ENCODE measurements at places on chromosomes 6 and 20. TPM values are rescaled to one million over a fixed set of nuclear protein-coding genes. Genes with fewer than 3 reads are reported as not detected.

GPSM3 gene
- 313 TPM for total RNA-seq

PRDM1 gene
- total RNA-seq, result 34.0 TPM

GRM4 gene
- 0.09 TPM for total RNA-seq

STMND1 gene
- total RNA-seq, result not detected

OPRM1 gene
- total RNA-seq, result not detected

ELOVL2 gene
- total RNA-seq, result not detected

TP53TG5 gene
- not detected for total RNA-seq

DNA sequence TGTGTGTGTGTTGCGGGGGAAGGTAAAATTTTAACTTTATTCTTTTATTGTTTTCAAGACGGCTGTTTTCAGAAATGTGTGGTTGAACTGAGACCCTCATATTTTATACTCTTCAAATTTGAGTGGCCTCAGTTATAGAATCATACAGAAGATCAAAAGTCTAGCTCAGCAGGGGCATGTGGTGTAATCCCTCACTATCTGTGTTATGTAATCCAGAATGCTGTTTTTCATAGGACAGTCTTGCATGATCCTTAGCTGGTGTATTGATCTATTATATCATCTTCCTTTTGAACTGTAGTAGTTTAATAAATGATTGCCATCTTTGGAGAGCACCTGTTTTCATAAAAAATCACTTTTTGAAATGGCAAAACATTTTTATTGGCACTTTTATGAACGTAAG lies 1.4 kb downstream of the PLCB4 start:
- no peak for DNase-seq

DNA sequence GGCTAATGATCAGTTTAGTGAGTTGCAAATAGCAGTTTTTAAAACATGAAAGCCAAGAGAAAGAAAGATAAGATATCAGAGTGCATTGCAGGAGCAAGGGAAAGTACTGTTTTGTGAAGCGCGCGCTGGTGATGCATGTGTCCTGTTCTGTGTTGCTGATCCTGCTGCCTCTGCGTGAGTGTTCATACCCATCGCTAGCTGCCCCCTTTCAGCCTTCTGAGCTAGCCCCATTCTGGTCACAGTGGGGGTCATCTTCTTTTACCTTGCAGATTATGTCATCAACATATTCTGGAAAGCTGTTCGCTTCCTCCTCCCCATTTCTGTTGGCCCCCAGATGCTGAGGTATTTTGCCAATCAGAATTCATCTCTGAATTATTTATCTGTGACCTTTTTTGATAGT lies 1.9 kb downstream of the MRAP2 start:
- DNase-seq, result no peak

DNA sequence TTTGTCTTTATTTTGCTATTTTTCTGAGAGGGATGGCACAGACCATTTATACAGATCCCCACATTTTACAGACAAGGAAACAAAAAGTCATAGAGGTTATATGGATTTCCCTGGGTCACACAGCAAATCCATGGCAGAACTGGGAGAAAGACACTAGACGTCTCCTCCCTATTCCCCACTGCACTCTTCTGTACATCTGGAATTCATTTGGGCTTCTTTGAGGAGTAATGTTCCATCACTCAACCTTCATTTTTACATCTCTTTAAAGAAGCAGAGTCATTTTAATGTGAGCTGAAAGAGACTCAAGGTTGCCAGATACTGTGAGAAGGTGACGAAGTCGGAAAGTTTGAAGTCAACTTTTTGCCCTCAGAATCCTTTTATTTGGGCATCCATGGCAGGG lies 207.3 kb downstream of the OTOR start:
- DNase-seq, result no peak

DNA sequence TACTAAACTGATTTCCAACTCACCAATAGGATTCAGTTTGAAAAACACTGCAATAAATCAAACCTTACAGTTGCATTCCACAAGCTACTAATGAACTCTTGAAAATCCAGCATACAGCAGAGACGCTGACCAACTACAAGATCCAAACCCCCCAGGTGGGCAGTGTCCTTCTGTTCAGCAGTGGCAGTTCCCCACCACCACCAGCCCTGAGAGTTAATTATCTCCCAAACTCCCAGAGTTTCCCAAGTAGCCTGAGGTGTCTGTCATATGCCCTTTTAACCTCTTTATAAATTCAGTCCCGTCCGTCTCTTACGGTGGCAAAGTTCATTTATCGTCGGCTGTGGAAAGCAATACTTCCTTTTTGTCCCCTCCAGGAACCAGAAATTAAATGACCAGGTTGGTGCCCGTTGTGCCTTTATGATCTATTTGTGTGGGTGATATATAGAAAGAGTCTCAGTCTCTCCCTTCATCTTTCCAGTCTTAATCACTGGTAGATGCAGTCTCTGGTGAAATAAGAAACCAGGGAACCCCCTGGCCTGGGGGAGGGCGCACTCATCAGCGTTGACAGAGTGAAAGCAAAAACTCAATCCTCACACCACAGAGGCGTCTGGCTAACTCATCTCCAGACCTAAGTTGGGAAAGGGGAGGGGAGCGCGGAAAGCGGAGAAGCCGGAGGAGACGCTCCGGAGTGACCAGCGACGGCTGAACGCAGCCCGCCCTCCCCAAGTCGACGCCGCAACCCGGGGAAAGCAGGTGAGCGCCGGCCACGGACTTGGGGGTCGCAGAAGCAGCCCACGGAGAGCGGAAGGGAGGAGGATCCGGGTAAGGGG lies 717 bp downstream of the MRPL14 start:
- peak; percentile 59 for DNase-seq

DNA sequence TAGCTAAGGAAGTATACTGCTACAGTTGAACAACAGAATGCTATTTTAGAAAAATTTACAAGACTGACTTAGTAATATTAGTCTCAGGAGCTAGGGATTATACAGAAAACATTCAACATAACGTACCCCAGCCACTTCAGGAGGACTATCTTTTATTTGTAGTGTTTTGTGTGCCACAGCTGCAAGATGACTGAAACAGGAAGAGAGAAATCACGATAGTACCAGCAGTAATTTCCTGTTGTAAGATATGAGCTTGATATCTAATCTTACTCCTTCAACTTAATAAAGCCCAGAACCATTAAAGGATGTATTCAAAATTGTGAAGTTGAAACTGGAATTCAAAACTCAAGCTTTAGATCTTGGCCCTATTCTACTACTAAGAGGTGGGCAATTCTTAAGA lies 42.1 kb downstream of the SLC35A1 start:
- DNase-seq, result no peak

DNA sequence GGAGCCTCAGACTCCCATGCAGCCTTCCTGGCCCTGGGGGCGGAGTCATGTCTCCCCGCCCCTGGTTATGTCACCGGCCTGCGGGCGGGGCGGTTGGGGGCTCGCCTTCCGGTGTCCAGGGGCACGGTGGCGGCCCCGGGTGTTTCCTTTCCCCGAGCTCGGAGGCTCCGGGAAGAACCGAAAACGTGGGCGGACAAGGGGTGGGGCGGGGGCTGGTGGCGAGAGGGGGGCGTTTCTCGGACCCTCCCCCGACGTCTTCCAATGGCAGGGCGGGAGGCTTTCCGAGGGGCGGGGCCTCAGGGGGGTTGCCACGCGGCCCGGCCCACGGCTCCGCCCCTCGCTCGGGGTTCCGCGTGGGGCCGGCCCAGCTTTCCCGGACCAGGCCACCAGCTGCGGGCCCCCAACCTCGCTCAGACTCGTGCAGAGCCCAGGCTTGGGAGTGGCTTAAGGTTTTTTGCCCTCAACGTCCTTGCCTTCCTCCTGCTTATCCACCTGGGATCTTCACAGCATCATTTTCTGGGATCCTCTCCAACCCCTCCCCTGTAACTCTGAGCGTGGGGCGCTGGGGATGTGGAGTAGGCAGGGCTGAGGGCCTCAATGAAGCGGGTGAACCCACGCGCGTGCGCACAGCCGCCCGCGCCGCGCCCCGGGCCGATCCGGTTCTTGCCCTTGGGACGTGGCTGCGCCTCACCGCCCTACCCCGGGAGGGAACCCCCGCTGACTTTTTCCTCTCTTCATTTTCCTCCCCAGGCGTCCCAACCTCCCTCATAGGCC lies 2.1 kb upstream of the NRN1 start:
- no peak for DNase-seq

DNA sequence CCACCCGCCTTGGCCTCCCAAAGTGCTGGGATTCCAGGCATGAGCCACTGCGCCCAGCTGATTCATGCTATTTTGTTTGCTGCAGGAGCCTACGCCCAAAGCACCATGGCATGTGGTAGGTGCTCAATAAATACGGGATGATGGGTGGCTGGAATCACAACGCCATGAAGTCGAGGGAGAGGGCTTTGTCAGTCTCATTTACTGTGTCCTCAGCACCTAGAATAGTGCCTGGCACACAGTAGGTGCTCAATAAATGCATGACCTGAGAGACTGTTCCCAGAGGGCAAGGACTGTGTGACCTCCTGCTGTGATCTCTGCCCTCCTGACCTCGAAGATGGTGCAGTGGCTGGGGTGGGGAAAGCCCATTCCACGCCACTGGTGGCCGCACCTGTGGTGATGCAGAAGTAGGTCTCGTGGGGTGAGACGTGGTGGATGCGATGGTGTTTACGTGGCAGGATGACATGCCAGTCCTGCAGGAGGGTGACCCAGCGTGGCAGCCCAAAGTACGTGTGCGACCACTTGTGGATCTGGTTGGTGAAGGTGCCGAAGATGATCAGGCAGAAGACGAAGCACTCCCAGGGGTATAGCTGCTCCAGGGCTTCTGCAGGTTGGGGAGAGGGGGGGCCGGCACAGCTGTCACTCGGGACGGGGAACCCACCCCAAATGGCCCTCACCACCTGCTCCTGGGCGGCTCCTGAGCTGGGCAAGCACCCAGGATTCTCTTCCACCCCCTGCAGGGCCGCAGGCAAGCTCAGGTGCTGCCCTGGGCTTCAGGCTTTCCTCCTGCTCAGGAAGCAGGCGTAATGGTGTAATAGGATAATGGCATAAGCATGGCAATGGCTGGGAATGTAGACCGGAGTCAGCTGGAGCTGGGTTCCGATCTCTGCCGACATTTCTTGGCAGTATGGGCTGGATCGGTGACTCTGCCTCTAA lies 14.9 kb upstream of the UBE2V1 start:
- DNase-seq, result no peak

GRCh38 chr6:115894426-115894992 lies 166.2 kb downstream of the FRK start:
- DNase-seq, result no peak
